ENCODE measurements at places on chromosomes 2 and 18.

- no peak for DNase-seq
These were observed 322.3 kb upstream of the SETBP1 start for GRCh38 chr18:44358402-44358801.

GRCh38 chr2:28350791-28351285 is 41.8 kb upstream of the FOSL2 start:
- no peak for DNase-seq

GRCh38 chr2:239302083-239302807 is 98.6 kb downstream of the HDAC4 start:
- no peak for DNase-seq

DNA sequence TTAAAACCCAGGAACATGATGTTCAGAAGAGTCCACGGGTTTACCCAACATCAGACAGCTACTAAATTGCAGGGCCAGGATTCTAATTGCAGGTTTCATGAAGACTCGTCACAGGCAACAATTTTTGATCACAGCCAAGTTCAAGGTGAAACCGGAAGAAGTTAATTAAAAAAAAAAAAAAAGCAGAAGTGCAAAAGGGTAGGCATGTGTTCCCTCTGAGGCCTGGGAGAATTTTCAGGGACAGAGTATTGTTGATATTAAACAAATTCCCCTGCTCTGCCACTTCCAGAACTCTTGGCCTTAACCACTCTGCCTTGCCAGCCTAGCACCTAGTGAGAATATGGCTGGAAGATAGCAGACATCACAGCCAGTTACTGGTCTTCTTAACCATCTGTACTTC is 99.4 kb upstream of the TRIB2 start:
- DNase-seq, result no peak

DNA sequence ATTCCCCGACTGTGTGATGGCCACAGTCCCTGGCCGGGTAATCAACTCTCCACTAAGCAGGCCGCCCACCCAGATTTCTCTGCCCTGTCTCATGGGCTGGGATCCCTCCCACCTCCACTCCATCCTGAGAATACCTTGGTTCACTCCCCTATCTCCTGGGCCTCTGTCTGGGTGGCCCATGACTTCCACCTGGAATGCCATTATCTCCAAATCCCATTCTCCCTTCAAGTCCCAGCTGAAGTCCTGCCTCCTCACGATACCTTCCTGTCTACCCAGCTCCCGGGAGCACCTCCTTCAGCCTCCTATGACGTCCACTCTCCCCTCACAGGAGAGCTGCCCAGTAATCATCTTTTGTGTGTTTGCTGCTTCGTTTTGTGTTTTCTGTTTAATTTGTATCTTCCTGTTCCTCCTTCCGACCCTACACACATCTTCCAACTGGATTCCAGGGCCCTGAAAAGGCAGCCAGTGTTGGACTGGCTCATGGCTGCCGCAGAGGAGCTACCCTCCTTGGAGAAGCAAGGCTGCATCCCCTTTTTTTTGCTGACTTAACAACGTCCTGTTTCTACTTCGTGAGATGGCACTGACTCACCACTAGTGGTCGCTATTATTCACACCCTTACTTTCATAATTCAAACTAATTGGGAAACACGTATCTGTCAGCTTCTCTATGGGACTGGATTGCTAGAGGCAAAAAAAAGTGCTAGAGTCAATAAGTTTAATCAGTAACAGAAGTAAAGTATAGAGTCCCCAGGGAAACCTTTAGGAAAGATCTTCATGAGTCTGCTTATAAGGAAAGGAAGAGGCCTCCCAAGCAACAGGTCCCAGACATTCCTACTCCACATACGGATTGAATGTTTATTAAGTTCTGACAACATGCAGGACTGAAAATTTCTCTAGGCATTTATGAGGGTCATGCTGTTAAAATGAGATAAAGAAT is 171.9 kb upstream of the GATA6 start:
- peak; percentile 73 for DNase-seq

DNA sequence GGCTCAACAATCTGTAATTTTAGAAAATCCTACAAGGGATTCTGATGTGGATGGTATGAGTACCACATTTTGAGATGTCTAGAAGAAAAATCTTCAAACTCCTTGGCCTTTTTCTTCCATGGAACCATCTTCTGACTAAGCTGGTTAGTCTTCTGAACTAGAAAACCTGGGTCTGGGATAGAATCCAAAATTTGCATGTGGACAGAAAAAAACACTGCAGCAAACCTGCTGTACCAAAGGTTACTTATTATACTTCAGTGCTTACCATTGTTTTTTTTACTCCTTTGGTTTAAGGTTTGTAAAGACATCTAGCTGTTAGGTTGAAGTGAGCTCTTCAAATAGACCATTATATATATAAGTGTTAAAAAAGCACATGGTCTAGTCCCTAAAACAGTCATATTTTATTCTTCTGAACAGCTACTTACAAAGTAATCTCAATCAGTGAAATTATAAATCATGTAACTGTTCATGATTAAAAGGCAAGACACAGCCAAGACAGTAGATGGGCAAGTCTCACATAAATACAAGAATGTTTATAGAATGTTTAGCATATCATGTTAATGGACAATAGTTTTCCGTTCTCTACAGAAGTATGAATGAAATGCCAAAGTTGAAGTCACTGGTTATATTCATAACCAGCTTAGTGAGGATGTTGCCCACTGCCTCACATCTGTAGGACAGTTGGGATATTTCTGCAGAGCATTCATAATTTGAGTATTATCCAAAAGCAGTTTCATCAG is 85.5 kb downstream of the ORC4 start:
- no peak for DNase-seq

DNA sequence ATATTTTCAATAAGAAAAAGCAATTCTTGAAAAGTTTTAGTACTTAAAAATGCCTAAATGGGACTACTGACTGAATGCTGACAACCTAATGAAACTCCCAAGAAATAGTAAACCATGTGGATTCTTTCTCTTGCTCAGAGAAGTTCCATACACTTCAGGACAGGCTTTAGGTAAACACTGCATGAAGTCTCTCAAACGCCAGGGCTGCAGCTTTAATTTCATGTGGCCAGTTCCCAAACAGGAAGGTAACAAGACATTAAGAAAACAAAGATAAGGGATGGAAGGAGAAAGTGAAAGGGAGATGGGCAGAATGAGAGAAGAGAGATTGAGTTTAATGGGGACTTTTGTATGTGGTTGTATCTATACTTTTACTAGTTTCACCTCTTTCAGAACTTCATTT is 734.7 kb upstream of the PKDCC start:
- DNase-seq, result no peak

GRCh38 chr2:82731824-82732223 is 1727.3 kb downstream of the SUCLG1 start:
- no peak for DNase-seq

DNA sequence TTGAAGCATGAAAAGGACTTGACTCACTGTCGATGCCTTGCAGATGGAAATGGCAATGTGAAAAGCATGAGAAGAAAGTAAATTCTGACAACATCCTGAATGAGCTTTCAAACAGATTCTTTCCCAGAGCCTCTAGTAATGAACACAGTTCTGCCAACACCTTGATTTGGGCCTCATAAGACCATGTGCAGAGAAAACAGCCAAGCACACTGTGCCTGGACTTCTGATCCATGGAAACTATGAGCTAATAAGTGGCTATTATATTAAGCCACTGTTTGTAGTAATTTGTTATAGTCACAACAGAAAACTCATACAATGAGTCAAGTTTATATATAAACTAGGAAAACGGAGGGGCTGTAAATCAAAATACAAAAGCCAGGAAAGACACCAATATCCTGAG is 477.3 kb downstream of the MBD2 start:
- no peak for DNase-seq

DNA sequence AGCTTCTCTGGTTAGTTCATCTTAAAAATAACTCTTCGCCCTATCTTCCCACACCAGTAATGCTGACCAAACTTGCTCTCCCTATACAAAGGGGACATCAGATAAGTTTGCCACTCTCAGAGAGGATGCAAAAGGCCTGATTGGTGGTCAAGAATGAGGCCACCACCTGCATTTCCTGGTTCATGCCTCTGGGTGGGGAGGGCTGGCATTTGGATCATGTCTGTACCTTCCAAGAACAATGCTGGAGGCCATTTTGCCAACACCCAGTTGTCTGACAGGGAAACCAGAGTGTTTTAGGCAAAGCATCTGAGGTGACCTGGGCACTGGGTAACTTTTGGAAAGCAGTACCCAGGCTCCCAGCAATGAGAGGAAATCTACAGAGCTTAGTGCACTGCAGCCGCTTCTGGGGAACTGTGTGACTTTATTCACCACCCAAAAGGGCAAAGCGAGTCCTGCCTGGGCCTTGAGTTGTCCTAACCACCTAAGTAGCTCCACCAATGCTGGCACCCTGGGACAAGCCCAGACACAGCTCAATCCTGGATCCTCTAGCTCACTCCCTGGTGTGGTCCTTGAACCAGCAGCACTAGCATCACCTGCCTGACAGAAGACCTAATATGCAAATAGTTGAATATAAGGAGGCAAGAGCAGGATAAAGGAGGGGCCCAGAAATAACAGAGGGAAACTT is 35.1 kb downstream of the CAPN13 start:
- DNase-seq, result no peak

GRCh38 chr2:210899131-210899530 is 342.7 kb downstream of the CPS1 start:
- no peak for DNase-seq

DNA sequence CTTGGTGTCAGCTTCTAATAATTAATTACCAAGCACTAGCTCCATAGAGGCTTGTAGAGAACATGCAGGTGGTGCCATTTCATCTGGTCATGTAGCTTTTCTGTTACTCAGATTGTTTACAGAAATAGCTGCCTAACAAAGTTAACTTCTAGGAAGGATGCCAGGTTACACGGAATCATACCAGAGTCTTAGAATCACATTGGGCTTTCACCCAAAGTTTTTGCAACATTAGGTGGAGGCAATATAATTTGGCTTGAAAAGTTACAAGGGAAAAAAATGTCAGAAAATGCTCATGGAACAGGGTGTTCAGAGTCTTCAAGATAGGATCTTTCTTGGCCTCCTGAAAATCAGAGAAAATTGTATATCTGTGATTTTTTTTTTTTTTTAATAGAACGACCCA is 135.6 kb downstream of the ARHGAP15 start:
- DNase-seq, result no peak
